ENCODE measurements at places on chromosomes 5 and 9. TPM values are rescaled to one million over a fixed set of nuclear protein-coding genes. Genes with fewer than 3 reads are reported as not detected.

The SH3PXD2B gene
- total RNA-seq = 19.8 TPM

The PCDHGB3 gene
- 0.21 TPM for total RNA-seq

The LPAR1 gene
- 23.3 TPM for total RNA-seq

The AK8 gene
- total RNA-seq = 1.3 TPM

The HSD17B3 gene
- 0.20 TPM for total RNA-seq

The CATSPER3 gene
- total RNA-seq = 0.22 TPM

The SPTLC1 gene
- 87.9 TPM for total RNA-seq

The ADAMTS16 gene
- 1.9 TPM for total RNA-seq

The SLC45A2 gene
- not detected for total RNA-seq

The LCNL1 gene
- total RNA-seq = 0.13 TPM

The RLN2 gene
- 0.29 TPM for total RNA-seq

The PRR16 gene
- total RNA-seq = not detected

The C5orf58 gene
- total RNA-seq = not detected

The HAPLN1 gene
- total RNA-seq = not detected

The SPATA9 gene
- total RNA-seq = not detected

The WHRN gene
- total RNA-seq = 6.4 TPM

The TAF11L5 gene
- not detected for total RNA-seq

The AFAP1L1 gene
- total RNA-seq = 12.0 TPM

The MAMDC2 gene
- total RNA-seq = 0.16 TPM

The ACSL6 gene
- total RNA-seq = 0.22 TPM

The SH3GL2 gene
- 0.05 TPM for total RNA-seq

The PCDHGA4 gene
- total RNA-seq = 0.15 TPM

The EQTN gene
- total RNA-seq = not detected

The BTNL8 gene
- not detected for total RNA-seq

The TNFSF8 gene
- total RNA-seq = not detected

The ZNG1C gene
- 62.8 TPM for total RNA-seq

The DRD1 gene
- total RNA-seq = 0.13 TPM

The IL12B gene
- 0.12 TPM for total RNA-seq

The PRLR gene
- 0.10 TPM for total RNA-seq

The CCL28 gene
- 0.03 TPM for total RNA-seq

The SLC31A2 gene
- 7.6 TPM for total RNA-seq

The RANBP3L gene
- total RNA-seq = not detected

The SLIT3 gene
- total RNA-seq = 16.4 TPM

The ANXA2R gene
- total RNA-seq = 3.7 TPM

The ADAMTSL2 gene
- total RNA-seq = not detected

The FGD3 gene
- total RNA-seq = 0.93 TPM

The IL11RA gene
- 6.4 TPM for total RNA-seq

The DOCK2 gene
- total RNA-seq = 2.0 TPM

The PAEP gene
- 0.27 TPM for total RNA-seq

The CDKN2B gene
- total RNA-seq = not detected

The EHMT1 gene
- total RNA-seq = 50.0 TPM
